Left lung (tissue), 14 donors: ENCODE measurements at places on chromosomes 16 and 17. TPM values are rescaled to one million over a fixed set of nuclear protein-coding genes. Genes with fewer than 3 reads are reported as not detected.

- no peak for DNase-seq
Measured at GRCh38 chr17:48110761-48111160, 3.2 kb downstream of the SNX11 start.

The CIBAR2 gene
- 2.2 TPM for polyA plus RNA-seq

The SCIMP gene
- polyA plus RNA-seq: 2.3 TPM

The DHX40 gene
- polyA plus RNA-seq: 92.4 TPM

The LRRC37B gene
- polyA plus RNA-seq: 37.8 TPM
